Purkinje cell (primary cell): ENCODE measurements at places on chromosomes 7 and 10. TPM values are rescaled to one million over a fixed set of nuclear protein-coding genes. Genes with fewer than 3 reads are reported as not detected.

Gene PLCE1
- polyA plus RNA-seq: 0.48 and 0.58 TPM in 2 replicates

Gene AKR1C2
- polyA plus RNA-seq: 14.1 and 29.0 TPM in 2 replicates

Gene CEP41
- 26.8 and 27.6 TPM in 2 replicates for polyA plus RNA-seq

Gene ZNF735
- polyA plus RNA-seq: not detected in 2 replicates

Gene CRYGN
- not detected in 2 replicates for polyA plus RNA-seq
